WERI-Rb-1 (cell line): ENCODE measurements at places on chromosomes 16 and 17.

GRCh38 chr17:70618641-70619040 lies 449.3 kb downstream of the KCNJ2 start:
- DNase-seq, result no peak

DNA sequence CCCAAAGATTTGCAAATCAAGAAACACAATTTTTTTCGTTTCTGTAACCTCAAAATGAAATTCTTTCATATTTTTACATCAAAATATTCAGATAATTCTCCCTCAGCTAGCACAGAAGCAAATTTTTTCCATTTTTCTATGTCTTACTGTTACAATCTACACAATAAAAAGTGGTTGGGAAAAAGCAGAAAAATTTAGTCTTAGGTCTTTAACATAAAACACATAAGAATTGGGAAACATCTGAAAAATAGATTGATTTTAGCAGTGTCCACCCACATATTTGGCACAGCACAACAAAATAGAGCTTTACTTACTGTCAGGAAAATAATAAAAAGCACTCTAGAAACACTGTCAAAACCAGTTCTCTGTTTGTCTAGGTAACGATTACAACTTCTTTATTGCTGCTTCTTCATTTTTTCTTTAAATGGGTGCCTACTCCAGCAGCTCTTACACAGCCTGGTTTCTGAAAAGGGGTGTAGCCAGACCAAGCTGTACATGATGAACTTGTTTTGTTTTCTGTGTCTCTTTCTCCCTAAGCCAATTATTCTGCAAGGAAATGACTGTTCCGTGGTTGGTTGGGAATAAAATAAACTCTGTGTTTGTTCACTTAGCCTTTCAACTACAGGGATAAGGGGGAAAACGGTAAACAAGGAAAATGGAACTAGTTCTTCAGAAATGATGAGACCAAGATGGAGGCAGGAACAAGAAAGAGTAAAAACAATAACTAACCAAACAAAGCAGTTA lies at the start of gene ABCA6:
Gene ABCA6, minus strand, starts transcription at position 465 of the 744 bp plus-strand sequence. CDS start 1,192 bp downstream, outside the sequence.
- DNase-seq, result no peak

DNA sequence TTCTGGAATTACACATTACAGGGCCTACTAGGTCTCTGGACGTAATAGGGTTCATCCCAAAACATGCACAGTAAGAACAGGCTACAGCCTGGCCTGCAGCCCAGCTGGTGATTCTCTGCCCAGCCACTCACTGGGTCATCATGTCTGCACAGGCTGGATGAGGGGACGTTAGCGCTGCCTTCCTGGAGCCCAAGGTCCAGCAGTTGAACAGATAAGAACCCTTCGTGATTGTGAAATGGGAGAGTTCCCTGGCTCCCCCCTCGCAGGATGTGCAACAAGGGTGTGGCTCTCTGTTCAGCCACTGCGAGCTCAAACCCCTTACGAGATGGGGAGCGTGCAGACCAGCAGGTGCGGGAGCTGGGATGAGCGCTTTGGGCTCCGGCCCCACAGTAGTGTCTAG lies 200.0 kb upstream of the CDH5 start:
- no peak for DNase-seq

GRCh38 chr16:526181-527014 lies 1.1 kb upstream of the CAPN15 start:
- peak; percentile 56 for DNase-seq

DNA sequence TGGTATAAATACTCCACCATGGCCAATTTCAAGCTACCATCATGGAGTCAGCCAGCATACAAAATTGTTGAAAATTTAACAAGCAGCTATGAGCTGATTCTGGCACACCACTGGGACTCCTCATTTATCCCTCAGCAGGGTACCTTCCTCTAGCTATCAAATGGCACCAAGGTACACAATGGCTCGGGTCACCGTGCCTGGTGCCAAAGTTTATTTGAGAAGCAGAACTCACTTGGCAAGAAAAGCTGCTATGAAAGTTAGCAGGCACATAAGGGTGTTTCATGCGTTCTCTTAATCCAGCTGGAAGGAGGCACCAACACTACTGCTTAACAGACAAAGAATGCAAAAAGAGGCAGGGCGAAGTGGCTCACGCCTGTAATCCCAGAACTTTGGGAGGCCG lies 51.6 kb downstream of the IKZF3 start:
- DNase-seq, result no peak

DNA sequence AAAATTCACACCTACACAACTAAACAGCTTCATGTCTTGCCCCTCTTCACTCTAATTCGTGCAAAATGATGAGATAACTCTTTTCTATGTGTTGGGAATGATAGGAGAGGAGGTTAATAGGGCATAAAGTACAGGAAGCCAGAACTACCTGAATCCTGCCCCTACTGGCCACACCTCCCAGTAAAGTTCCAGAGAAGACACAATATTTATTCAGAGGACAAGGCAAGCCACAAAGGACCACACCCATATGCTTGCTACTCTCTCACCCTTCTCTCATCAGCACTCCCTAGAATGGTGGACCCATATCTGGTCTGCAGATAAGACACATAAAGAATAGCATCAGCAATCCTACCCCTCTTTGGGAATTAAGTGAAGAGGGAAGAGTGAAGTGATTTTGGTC lies 74.6 kb downstream of the ZNF18 start:
- DNase-seq, result no peak

GRCh38 chr17:81253358-81254131 lies 14.4 kb downstream of the NDUFAF8 start:
- peak; percentile 72 for DNase-seq

- peak; percentile 54 for DNase-seq
These were observed 654 bp downstream of the LASP1 start for GRCh38 chr17:38870259-38871165.

GRCh38 chr16:397135-397661 lies at the start of gene NME4:
Gene NME4 (plus strand): TSS chr16:397199. CDS start chr16:397223, 24 bp downstream.
- no peak for DNase-seq
